Adipocyte (in vitro differentiated cells): ENCODE measurements at places on chromosomes 7 and 10.

- DNase-seq, result peak; percentile 28
Observed at GRCh38 chr7:47375121-47375938, 206.6 kb downstream of the TNS3 start.

- DNase-seq, result no peak
Observed at GRCh38 chr10:116237260-116237659, 35.7 kb downstream of the GFRA1 start.

DNA sequence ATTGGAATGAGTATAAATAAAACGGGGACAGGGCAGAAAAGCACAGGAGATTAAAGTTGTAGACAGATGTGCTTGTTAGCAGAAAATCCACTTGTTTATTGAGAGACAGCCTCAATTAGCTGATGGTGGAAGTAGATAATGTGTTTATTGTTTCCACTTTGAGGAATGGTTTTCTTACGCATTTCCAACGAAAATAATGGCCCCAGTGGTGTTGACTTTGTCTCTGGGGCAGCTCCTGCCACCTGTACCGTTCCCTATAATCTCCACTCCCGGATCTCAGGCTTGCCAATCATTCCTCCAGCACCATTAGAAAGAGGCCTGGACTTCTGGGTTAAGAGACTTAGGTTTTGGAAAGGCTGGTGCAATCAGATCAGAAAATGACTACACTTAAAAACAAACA is 638.7 kb downstream of the PARD3 start:
- no peak for DNase-seq

- DNase-seq, result peak; percentile 74
Observed at GRCh38 chr10:74332398-74332797, 181.4 kb downstream of the ADK start.

- no peak for DNase-seq
Observed at GRCh38 chr7:149864751-149865150, 9.0 kb upstream of the ATP6V0E2 start.

DNA sequence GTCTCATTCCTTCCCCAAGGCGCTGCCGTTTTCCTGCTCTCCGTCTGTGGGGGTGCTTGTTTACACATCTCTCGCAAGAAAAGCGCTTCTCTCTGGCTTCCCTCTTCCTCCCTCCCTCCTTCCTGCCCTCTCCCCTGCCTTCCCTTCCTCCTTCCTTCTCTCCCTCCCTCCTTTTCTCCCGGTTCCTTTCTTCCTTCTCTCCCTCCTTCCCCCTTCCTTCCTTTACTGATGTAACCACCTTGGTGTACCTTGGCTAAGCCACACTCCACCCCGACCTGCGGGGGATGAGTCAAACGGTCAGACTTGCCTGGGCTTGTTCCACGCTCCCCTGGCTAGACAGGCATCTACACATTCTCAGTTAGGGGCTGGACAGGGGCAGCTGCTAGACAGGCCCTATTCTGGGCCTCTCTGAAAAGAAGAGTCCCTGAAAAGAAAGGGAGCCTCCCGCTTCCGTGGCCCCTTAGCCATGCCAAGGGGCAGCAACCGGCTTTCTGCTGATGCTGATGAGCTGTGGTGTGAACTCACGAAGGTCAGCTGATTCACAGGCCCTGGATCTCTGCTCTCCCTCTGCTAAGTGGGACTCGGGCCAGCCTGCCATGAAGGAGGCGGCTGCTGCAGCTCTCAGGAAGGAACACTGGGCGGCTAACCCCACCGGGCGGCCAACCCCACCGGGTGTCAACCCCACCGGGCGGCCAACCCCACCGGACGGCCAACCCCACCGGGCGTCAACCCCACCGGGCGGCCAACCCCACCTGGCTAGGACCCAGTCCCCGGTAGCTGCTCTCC is 216.8 kb downstream of the TCERG1L start:
- no peak for DNase-seq

DNA sequence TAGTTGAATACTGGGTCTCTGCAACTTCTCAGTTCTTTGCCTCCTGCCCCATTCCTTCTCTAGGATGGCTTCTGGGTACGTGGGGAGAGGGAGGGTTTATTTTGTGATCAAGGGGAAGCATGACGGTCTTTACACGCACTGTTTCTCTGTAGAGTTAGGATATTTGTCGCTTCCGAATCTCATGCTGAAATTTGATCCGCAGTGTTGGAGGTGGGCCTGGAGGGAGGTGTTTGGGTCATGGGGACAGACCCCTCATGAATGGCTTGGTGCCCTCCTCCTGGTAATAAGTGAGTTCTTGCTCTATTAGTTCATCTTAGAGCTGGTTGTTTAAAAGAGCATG is 311.2 kb downstream of the GALNT17 start:
- no peak for DNase-seq

- no peak for DNase-seq
Observed at GRCh38 chr7:9189703-9190102, 756.3 kb downstream of the NXPH1 start.

GRCh38 chr7:5396999-5397663 is 26.5 kb downstream of the TNRC18 start:
- no peak for DNase-seq

DNA sequence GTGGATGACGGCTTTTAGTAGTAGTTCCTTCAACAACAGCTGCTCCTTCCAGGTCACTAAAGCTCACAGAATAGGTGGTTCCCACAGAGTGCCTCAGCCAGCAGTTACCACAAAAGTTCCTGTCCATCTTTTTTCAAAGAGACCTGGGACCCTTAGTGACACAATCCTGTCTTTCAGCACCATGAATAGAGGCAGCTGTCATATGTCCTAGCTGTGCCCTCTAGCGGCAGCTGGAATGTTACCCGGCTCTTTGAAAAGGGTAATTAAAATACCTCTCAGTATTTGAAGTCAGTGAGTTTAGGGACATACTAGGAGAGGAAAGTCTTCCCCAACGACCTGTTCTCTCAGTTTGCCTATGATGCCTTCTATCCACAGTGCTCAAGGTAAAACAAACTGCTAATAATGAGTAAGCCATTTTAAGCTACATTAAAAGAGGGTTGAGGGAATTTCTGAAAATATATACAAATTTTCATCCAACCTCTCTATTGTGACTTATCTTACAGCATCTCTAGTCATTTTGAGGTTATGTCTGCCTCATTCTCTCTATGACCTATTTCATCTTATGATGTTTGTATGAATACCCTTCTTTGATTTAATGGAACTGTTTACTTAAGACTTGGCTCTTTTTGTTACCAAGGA is 290.8 kb downstream of the NXPH1 start:
- DNase-seq, result peak; percentile 1

DNA sequence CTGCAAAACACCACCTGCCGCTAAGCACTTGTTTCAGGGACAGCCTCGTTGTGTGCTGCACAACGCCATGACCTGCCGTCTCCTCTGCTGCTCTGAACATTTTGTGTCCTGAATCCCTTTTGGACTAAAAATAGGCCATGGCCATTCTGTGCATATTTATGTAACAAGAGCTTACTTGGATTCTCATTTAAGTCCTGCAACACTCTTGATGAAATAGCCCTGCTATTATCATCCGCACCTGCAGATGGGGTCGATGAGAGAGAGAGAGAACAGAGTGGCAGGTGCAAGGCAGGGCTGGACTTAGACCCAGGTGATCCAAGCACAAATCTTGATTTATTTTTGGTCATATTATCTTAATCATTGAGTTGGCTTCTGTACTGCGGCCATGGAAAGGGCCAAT is 121.2 kb upstream of the PRKCQ start:
- DNase-seq, result no peak

GRCh38 chr10:66440568-66440967 is 485.3 kb upstream of the LRRTM3 start:
- DNase-seq, result no peak

DNA sequence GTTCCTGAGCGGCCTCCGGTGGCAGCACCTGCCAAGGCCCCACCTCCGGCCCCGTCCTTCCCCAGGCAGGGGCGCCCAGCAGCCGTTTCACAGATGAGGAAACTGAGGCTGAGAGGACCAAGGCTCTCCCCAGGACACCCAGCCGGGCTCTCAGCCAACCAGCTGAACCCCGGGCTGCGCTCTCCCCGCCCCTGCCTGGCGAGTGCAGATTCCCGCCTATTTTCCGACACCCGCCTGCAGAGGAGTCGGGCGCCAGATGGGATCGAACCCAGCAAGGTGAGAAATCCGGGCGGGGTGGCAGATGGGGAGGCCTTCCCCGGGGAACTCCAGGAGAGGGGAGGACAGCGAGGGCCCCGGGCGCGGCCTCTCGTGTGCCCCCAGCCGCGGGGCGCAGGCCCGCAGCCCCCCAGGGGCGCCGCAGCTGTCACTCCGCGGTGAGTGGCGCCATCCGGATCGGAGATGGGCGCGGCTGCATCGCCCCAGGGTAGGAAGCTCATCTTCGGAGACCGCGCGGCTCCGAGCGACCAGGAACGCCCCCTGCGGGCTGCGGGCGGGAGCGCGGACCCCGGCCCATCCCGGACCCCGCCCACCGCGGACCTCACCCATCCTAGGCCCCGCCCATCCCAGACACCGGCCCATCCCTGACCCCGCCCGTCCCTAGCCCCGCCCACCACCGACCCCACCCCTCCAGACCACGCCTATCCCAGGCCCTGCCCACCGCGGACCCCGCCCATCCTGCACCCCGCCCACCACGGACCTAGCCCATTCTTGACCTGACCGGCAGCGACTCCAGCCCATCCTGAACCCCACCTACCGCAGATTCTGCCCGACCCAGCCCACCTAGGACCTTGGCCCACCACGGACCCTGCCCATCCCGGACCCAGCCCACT is 90.3 kb downstream of the MICALL2 start:
- DNase-seq, result peak; percentile 17

GRCh38 chr7:30751696-30752273 is at the start of gene INMT:
Gene INMT, plus strand, starts transcription at chr7:30752135. Its CDS starts 16 bp downstream, at chr7:30752151.
- DNase-seq, result peak; percentile 23

DNA sequence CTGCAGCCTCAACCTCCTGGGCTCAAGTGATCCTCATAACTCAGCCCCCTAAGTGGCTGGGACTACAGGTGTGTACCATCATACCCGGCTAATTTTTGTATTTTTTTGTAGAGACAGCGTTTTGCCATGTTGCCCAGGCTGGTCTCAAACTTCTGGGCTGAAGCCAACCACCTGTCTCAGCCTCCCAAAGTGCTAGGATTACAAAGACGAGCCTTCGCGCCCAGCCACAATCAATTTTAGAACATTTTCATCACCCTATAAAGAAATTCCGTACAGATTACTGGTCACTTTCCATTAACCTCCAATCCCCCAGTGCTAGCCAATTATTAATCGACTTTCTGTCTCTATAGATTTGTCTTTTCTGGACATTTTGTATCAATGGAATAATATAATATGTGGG is 32.3 kb upstream of the PALS2 start:
- DNase-seq, result no peak

GRCh38 chr10:60114765-60115586 is 208.6 kb upstream of the CCDC6 start:
- peak; percentile 80 for DNase-seq

DNA sequence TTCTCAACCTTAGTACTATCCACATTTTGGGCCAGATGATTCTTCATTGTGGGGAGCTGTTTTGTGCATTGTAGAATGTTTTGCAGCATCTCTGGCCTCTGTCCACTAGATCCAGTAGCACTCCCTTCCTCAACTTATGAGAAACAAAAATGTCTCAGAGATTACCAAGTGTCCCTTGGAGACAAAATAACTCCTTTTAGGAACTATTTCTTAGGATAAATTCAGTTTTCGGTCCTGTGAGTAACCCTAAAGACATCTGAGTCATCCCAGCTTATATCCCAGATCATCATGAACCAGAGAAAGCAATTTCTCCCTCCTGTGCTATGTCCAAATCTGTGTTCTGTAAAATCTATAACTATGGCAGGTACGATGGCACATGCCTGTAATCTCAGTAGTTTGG is 266.6 kb upstream of the PHYHIPL start:
- DNase-seq, result no peak

DNA sequence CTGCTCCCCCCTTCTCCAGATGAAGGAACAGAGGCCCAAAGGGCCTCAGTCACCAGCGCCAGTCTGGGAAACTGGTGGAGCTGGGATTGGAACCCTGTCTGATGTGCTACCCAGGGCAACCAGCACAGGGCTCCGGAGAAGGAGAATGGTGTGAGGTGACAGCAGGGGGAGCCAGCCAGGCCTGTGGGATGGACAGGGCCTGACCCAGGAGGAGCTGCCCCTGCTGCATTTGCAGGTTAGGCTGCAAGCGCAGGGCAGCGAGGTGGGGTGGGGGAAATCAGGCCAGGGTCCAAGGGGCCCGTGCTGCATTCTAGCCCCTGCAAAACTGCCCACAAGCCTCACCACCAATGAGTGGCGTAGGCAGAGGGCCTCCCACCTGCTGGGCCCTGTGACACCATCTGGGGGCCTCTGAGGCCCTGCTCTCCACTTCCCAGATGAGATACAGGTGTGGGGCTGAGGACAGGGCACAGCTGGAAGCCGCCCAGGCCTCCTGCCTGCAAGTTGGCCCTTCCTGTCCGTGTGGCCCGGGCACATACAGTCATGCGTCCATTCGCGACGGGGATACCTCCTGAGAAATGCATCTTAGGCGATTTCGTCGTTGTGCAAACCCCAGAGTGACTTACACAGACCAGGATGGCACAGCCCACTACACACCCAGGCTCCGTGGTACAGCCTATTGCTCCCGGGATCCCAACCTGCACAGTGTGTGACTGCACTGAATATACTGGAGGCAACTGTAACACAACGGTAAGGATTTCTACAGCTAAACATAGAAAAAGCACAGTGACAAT is 45.3 kb downstream of the RASGEF1A start:
- no peak for DNase-seq

- DNase-seq, result no peak
Observed at GRCh38 chr10:129689671-129690071, 222.6 kb downstream of the MGMT start.

DNA sequence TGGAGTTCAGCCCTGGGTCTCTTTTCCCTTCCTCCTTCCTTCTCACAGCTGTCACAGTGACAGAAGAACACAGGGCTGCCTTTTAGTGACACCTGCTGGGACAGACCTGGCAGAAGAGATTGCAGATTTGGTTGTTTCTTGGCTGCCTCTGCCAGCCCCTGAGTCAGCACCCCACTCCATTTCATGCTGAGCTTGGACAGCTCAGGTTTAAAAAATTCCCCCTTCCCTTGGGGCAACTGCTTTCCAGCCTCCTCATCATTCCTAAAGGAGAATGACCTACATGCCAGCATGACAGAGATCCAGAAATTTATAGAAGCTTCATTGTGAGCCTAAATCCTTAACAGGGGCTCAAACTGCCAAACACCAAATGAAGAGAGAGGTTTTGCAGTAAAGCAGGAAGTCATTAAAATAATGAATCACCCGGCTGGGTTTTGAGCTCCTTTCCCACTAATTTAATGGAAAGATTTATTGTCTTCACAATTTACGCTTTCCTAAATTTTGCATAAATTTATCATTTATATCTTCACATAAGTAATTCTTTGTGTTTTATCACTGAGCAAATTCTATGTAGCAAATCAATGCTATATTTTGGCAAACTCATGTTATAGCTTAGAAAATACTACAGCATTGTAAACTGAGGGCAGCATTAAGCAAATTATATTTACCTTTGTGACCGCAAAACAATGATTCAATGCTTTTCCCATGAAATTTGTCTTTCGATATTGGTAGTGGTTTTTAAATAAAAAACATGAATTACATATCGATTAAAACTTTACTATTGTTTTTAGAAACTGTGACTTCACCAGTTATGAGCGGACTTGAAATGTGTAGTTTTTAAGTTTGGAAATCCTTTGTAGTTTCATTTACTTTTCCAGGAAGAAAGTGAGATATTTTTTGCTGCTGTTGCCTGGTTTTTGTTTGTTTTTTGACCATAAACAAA is 399.5 kb upstream of the ANKRD30A start:
- peak; percentile 87 for DNase-seq

- DNase-seq, result no peak
Observed at GRCh38 chr7:5683280-5683670, 98.2 kb downstream of the RNF216 start.
